BJ (cell line): ENCODE measurements at places on chromosomes 11 and 22. TPM values are rescaled to one million over a fixed set of nuclear protein-coding genes. Genes with fewer than 3 reads are reported as not detected.

The PKDREJ gene
- not detected in 2 replicates for polyA plus RNA-seq

The LRRN4CL gene
- polyA plus RNA-seq, result 2.6 and 2.9 TPM in 2 replicates

The KLHDC7B gene
- 0.34 and 0.39 TPM in 2 replicates for polyA plus RNA-seq

The APOC3 gene
- polyA plus RNA-seq, result not detected in 2 replicates

The GLB1L3 gene
- not detected in 2 replicates for polyA plus RNA-seq

The DSCAML1 gene
- not detected in 2 replicates for polyA plus RNA-seq

The NXPE2 gene
- polyA plus RNA-seq, result 0.04 and 0.06 TPM in 2 replicates

The PGR gene
- not detected in 2 replicates for polyA plus RNA-seq

The OR5AL1 gene
- polyA plus RNA-seq, result not detected in 2 replicates

The E2F8 gene
- 2.0 and 2.1 TPM in 2 replicates for polyA plus RNA-seq

The TOB2 gene
- 16.6 and 24.3 TPM in 2 replicates for polyA plus RNA-seq

The RFPL2 gene
- not detected in 2 replicates for polyA plus RNA-seq

The TRIM64C gene
- not detected in 2 replicates for polyA plus RNA-seq

The OR52H1 gene
- not detected in 2 replicates for polyA plus RNA-seq
